CD4-positive, alpha-beta T cell treated with Interleukin-12 subunit alpha and Interleukin-12 subunit beta, for 1 hour (primary cell): ENCODE measurements at places on chromosomes 3 and 15.

- DNase-seq: no peak
Observed at GRCh38 chr3:8589880-8590556, 54.6 kb downstream of the SSUH2 start.

GRCh38 chr3:130748467-130748861 lies 1.8 kb upstream of the PIK3R4 start:
- no peak for DNase-seq

- no peak for DNase-seq
Observed at GRCh38 chr3:115651599-115651998, 28.3 kb downstream of the GAP43 start.

- DNase-seq: no peak
Observed at GRCh38 chr3:100825574-100825973, 116.3 kb downstream of the TFG start.

- no peak for DNase-seq
Observed at GRCh38 chr15:59042041-59042440, 54.6 kb downstream of the RNF111 start.

DNA sequence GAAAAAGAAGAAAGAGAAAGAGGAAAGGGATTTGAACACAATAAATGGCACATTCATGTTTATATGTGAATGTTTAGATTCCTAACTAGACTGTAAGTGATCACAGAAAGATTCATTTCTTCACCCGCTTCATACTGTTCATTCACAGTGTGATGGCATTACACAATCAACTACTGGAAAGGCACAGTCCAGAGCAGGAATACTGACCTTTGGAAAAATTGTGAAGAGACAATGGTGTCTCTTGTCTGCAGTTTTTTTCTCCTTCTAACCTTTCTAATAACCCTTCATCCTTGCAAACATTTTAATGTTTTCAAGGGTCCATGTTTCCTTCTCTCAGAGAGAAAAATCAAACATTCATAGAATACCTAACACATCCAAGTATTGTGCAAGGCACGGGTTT lies 180.9 kb upstream of the SOX14 start:
- no peak for DNase-seq

GRCh38 chr3:7506606-7507180 lies 645.8 kb downstream of the GRM7 start:
- DNase-seq: no peak

- DNase-seq: no peak
Observed at GRCh38 chr3:143298380-143298779, 178.8 kb downstream of the CHST2 start.

GRCh38 chr15:98996624-98997023 lies 11.0 kb downstream of the PGPEP1L start:
- no peak for DNase-seq

GRCh38 chr15:33183334-33183733 lies 11.2 kb downstream of the FMN1 start:
- DNase-seq: no peak

DNA sequence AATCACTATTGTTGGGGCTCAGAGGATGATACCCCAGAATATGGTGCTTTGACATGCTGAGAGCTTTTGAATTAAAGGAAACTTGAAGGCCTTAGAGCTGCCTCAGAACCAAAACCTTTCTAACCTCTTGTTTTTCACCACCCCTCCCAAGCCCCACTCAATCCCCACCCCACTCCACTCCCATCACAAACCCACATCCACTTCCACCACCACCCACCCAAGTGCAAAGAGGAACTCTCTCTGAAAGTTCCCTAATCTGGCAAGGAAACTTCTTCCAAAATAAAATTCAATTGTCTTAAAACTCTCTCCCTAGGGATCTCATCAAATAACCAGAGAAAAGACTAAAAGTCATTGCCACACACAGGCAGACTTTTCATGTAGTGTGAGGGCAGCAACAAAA lies 301.2 kb upstream of the ARHGEF26 start:
- no peak for DNase-seq

- no peak for DNase-seq
Observed at GRCh38 chr3:89380016-89380415, 272.6 kb downstream of the EPHA3 start.

- no peak for DNase-seq
Observed at GRCh38 chr3:101989578-101990200, 140.4 kb downstream of the NFKBIZ start.

DNA sequence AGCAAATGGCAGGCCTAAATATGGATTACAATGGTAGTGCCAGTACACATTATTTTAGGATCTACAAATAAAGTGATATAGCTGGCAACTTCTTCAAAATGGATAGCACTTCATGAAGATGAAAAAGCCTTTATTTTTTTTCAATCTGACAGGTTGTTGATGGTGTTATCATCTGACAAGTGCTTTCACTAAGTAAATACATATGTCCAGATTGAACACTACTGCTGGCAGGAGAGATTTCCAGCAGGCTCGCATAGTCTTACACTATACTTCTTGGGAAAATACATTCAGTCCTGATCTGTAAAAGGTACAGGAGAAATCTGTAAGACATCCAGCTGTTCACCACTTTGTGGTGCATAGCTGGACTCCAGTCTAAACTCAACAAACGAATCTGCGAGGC lies 50.9 kb upstream of the ALCAM start:
- no peak for DNase-seq

DNA sequence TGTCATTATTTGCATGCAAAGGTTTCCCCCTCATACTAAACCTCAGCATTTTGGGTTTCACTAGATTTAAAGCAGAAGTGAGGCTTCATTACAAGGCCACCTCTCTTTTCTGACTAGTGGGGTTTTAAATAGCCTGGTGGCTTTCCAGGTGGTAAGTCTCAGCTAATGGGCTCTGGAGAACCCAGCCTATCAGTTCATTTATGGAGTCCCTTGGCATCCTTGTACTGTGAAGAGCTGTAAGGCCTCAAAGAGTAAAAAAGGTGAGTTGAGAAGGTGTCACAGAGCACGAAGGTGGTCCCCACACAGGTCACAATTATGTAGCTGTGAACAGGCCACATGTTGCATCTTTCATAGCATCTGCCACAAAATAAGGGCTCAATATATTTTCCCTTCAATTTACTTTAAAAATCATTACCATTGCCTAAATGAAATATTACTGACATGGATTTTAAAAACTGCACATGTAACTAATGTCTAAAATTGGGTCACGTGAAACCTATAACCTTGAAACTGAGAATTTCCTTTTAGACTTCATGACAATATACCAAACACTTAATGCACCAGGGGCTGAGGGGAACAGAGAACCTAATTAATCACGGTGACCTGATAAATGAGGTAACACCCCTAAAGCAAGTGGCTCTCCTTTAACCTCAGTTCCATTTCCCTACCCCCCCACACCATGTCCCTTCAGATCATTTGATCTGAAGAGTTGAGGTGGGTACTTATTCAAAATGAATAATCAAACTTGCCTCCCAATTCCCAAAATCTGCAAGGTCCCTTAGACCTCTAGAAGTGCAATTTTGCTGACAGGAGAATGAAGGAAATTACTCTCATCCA lies 1.3 kb downstream of the NGLY1 start:
- no peak for DNase-seq

- DNase-seq: no peak
Observed at GRCh38 chr3:25056-25455, 171.5 kb upstream of the CHL1 start.

GRCh38 chr15:34084086-34084485 lies 17.6 kb downstream of the EMC7 start:
- no peak for DNase-seq

GRCh38 chr15:89820666-89821611 lies 6.3 kb upstream of the ANPEP start:
- DNase-seq: no peak

DNA sequence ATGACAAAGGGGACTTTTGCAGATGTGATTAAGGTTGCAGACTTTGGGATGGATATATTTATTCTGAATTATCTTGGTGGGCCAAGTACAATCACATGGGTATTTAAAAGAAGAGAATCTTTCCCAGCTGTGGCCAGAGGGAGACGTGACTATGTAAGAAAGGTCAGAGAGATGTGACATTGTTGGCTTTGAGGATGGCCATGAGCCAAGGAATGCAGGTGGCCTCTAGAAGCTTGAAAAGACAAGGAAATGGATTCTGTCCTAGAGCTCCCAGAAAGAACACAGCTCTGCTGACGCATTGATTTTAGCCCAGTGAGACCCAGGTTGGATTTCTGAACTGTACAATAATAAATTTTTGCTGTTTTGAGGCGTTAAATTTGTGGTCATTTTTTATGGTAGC lies 616.0 kb upstream of the TBL1XR1 start:
- DNase-seq: no peak

GRCh38 chr15:26739791-26740190 lies 33.1 kb downstream of the GABRB3 start:
- DNase-seq: no peak

GRCh38 chr15:79130535-79131130 lies 40.1 kb upstream of the RASGRF1 start:
- DNase-seq: no peak

- DNase-seq: no peak
Observed at GRCh38 chr15:57393061-57393460, 16.8 kb downstream of the CGNL1 start.

DNA sequence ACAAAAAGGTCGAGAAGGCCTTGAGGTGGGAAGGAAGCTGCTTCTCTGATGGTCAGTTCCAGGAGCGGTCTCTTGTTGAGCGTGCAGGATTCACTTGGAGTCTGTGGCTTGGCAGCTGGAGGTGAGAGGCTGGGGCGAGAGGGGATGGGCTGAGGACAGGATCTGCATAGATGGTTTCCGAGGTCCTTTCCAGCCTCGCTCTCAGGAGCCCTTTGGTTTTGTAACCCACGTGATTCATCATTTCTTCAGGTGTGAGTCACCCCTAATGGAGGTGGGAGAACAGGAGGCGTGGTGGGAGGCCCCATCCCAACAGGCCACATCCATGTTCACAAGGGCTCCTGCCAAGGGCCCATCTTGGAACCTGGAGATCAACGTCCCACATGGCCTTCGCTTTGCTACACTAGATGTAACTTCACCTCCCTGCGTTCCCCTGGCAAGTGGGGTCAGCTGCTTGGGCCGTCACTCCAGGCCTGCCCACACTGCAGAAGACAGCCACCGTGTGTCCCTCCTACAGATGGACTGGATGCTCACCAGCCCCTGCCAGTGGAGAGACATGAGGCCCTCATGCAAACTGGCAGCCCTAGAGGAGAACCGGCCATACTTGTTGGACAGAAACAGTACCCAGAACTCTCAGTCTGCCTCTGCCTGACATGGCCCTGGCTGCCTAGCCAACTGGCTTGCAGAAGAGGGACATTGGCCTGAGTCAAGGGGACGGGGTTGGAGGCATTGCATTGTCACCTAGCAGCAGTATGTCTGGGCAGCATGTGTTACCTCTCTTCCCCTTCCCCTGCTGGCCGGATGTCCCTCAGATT lies 1.6 kb upstream of the PCSK6 start:
- no peak for DNase-seq

DNA sequence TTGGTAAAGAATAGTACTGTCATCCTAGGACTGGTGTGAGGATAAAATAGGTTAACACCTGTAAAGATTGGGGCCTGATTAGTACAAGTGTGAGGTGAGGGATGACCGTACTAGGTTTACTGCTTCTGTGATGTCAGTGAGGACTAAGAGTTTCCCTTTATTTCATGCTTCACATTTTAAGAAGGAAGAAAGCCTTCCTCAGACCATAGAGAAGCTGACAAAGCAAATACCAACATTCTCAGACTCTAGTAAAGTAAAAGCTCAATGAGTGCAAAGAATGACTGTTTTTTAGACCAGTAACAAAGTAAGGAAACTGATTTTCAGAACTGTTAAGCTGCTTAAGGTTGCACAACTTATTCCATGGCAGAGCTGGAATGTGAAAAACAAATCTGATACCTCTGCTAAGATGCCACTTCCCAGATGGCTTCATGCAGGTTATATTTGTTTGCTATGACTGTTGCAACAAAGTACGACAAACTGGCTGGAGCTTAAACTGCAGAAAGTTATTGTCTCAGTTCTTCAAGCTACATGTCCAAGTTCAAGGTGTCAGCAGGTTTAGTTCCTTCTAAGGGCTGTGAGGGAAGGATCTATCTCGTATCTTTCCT lies 354.9 kb downstream of the RSL24D1 start:
- no peak for DNase-seq

- no peak for DNase-seq
Observed at GRCh38 chr3:113287111-113287802, 75.9 kb downstream of the BOC start.

GRCh38 chr3:16137044-16137443 lies 37.4 kb upstream of the GALNT15 start:
- no peak for DNase-seq

DNA sequence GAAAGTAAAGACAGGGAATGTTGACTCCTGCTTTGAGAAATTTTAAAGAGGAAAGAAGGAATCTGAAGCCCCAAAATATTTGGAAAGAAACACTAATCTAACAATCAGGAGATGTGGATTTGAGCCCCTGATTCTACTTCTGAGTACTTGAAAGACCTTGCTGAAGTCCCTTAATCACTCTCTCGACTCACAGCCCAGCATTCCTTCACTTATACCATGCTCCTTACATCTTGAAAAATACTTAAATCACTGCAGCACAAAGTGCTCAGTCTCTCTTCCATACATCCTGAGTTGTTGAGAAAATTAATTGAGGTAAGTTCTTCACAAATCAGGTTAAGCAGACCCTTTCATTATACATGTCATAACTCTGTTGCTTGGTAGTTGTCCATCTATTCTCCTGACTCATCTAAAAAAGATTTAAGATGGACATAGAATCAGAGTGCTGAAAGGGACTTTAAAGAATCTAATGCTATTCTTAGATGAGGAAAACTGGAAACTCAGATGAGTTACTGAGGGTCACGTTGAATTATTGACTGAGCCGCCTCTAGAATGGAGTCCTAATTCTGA lies 72.8 kb upstream of the THSD4 start:
- no peak for DNase-seq

DNA sequence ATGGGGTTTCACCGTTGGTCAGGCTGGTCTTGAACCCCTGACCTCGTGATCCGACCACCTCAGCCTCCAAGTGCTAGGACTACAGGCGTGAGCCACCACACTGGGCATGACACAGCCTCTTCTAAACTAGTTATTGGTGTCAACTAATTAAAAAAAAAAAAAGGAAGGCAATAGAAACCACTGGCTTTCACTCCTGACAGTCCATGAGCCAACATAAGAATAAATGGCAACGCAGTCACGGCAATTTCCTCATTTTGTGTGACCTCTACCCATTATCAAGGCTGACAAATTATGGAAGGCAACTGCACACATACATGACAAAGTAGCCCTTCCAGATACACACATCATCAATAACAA lies 5.9 kb downstream of the ARHGEF3 start:
- DNase-seq: no peak

GRCh38 chr3:3107181-3107580 lies 3.0 kb downstream of the IL5RA start:
- no peak for DNase-seq
